ENCODE measurements at places on chromosomes 7 and 10.

DNA sequence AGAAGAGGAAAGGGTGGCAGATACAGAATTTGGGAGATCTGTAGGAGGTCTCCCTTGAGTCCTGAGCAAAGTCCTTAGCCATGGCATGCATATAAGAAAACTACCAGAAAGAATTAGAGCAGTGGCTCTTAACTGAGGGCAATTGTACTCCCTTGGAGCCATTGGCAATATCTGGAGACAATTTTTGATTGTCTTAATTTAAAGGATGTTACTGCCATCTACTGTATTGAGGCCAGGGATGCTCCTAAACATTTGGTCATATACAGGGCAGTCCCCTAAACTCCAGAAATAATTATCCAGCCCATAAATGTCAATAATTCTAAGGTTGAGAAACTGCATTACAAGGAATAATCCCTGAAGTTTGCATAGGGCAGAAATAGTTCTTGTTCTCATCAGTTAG is 136.4 kb upstream of the ODAD2 start:
- no peak for DNase-seq

- DNase-seq = no peak
Observed at GRCh38 chr10:47408606-47409005, 24.5 kb upstream of the ZNF488 start.

GRCh38 chr7:88401009-88401623 is 94.4 kb upstream of the STEAP4 start:
- DNase-seq = no peak

- DNase-seq = no peak
Observed at GRCh38 chr7:151897161-151897731, 20.3 kb upstream of the PRKAG2 start.

- DNase-seq = no peak
Observed at GRCh38 chr10:103683851-103684250, 171.5 kb downstream of the SH3PXD2A start.

DNA sequence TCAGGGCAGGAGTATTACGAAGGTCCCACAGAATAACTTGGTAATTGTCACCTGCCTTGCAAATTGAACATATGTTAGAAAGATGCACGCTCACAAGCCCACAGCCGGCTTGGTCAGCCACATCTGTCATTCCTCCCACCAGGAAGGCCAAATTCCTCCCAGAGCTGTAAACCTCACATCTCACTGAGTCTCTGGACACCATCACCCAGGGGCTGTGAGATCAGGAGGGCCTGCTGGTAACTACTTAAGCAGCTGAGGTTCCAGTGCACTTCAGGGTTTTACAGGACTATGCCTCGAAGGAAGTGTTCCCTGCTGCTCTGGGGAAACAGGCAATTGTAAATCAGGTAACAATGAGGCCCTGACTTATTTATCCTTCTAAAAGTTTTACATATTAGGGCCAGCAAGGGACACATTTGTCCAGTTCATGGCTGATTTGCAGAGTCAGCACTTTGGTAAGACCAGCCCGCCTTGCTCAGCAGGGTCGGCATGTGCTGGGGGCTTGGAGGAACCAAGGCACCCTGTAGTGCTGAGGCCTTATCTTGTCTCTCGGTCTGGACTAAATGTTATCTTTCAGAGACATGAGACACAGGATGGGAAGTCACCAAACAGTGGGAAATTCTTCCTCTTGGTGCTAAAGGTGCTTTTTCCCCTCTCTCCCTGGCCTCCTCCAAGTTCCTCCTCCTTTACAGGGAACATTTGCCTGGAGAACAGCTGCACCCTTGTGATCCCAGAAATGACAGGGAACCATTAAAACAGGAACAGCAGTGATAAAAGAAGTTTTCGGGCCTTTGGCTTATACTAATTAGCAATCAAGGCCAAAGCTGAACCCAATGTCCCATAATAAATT is 34.3 kb downstream of the PYROXD2 start:
- DNase-seq = no peak

- DNase-seq = no peak
Observed at GRCh38 chr7:55415173-55415778, 50.1 kb downstream of the LANCL2 start.

GRCh38 chr7:130699686-130700085 is 13.3 kb upstream of the TSGA13 start:
- DNase-seq = no peak

Measured in non-pigmented ciliary epithelial cell (primary cell).